ENCODE measurements at places on chromosomes 2 and 18. TPM values are rescaled to one million over a fixed set of nuclear protein-coding genes. Genes with fewer than 3 reads are reported as not detected.

Gene KRTCAP3
- total RNA-seq, result 0.13 TPM

Gene MYO5B
- total RNA-seq, result 0.06 TPM

Gene SLC4A3
- total RNA-seq, result 0.40 TPM

Gene ANO7
- total RNA-seq, result 0.40 TPM

Gene DYNAP
- total RNA-seq, result not detected

Gene PDCL3
- total RNA-seq, result 18.7 TPM

Gene CIDEA
- total RNA-seq, result not detected

Gene MAP3K19
- total RNA-seq, result not detected

Gene CHRND
- not detected for total RNA-seq

Gene BOLL
- total RNA-seq, result not detected

Gene FAM168B
- 84.3 TPM for total RNA-seq

Gene UGT1A8
- not detected for total RNA-seq

Gene SLC30A3
- 0.19 TPM for total RNA-seq

Gene MOGAT1
- not detected for total RNA-seq

Gene PKP4
- 21.9 TPM for total RNA-seq

Gene SLC66A3
- total RNA-seq, result 42.8 TPM

Gene FSHR
- not detected for total RNA-seq

Gene KCNG2
- total RNA-seq, result not detected

Gene GKN2
- not detected for total RNA-seq

Gene METAP1D
- total RNA-seq, result 4.1 TPM

Gene BMP10
- not detected for total RNA-seq

Gene NEURL3
- not detected for total RNA-seq

Gene LCT
- not detected for total RNA-seq

Gene RABL2A
- 8.3 TPM for total RNA-seq

Gene LANCL1
- 54.3 TPM for total RNA-seq

Gene CCDC141
- 2.6 TPM for total RNA-seq

Gene DYSF
- total RNA-seq, result 5.5 TPM

Gene SERPINB13
- not detected for total RNA-seq

Gene ACTR1B
- 58.3 TPM for total RNA-seq

Gene COLEC11
- 0.92 TPM for total RNA-seq

Gene FEV
- not detected for total RNA-seq

Gene PSTPIP2
- 2.7 TPM for total RNA-seq

Gene GRB14
- total RNA-seq, result 6.1 TPM

Gene ME2
- total RNA-seq, result 31.8 TPM

Gene TSPYL6
- not detected for total RNA-seq

Gene RAB27B
- 5.0 TPM for total RNA-seq

Gene RAMP1
- total RNA-seq, result 14.9 TPM

Gene CSRNP3
- 3.1 TPM for total RNA-seq

Gene HOXD10
- not detected for total RNA-seq

Gene DSG4
- total RNA-seq, result not detected

Gene ASIC4
- total RNA-seq, result 0.12 TPM

Gene ACAA2
- total RNA-seq, result 40.2 TPM

Gene DOK6
- 3.0 TPM for total RNA-seq

Gene ACKR3
- total RNA-seq, result 6.0 TPM

Gene POTEJ
- total RNA-seq, result not detected

Gene ARPC2
- 403 TPM for total RNA-seq

Gene SEMA4C
- total RNA-seq, result 16.0 TPM

Gene KCNJ3
- total RNA-seq, result not detected
